ENCODE measurements at places on chromosomes 5 and 9.

DNA sequence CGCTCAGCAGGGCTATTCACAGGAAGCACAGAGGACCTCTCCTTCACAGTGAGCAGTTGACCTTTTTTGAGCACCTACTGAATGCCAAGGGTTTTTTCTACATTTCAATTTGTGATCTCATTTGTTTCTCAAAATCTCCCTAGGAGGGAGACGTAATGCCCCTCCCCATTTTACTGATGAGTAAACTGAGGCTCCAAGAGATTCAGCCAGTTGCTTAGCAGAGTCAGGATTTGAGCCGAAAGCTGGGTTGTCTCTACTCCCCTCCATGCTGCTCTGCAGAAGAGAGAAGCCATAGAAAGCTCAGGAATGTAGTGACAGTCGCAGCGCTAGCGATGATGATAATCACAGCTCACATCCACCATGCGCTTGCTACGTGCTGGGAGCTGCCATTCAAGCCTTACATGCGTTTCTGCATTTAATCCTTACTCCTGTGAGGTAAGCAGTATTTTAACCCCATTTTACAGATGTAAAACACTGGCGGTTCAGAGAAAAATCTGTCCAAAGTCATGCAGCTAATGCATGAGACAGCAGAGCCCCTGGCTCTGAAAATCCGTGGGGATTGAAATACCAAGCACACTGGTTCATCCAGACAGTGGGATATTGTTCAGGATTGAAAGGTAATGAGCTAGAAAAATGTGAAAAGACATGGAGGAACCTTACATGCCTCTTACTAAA is 33.8 kb downstream of the ERGIC1 start:
- DNase-seq: no peak

DNA sequence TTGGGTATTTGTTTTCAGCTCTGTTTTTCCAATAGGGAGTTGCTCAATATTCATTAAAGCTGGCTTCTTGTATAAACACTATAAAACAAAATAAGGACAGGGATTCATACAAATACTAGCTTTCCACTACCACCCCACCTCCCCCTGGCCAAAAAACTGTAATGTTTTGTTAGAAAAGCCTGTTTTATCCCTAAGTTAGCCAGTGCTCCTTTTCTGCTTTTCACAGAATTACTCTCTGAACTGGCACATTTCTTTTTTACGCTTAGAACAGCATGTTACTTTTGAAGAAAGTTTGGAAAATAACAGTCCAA is 147.4 kb upstream of the DMRT1 start:
- DNase-seq: no peak

- no peak for DNase-seq
Measured at GRCh38 chr5:124895236-124895635, 148.8 kb upstream of the ZNF608 start.

DNA sequence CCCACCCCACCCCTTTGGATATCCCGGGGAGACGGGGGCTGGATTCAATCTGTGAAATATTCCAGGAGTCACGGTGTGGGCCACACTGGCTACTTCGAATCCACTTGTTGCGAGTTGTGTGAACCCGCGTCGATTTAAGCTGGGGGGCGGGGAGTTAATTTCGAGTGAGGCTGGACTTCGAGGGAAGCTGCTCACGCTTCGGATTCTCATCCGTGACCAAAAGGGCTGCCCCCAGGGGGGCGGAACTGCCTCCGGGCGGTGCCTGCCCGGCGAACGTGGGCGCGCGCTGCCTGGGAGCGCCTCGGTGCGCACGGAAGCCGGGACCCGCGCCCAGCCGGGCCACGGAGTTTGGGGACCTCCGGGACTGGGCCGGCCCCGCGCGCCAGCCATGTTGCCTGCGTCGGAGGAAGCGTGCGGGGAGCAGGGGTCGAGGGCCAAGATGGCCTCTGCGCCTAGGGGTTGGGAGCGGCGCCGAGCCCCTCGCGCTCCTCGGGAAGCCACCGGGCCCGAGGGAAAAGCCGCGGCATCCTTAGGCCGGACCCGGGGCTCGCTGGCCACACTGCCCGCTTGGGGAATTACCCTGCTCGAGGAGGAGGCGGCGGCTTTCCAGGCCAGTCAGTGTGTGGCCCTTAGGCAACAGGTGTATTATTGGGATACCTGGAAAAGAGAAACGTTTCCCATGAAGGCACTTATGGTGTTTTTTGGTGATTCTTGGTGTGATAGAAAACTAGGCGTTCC is 975 bp downstream of the OCLN start:
- no peak for DNase-seq

GRCh38 chr5:111469903-111470302 is 42.4 kb downstream of the STARD4 start:
- no peak for DNase-seq

DNA sequence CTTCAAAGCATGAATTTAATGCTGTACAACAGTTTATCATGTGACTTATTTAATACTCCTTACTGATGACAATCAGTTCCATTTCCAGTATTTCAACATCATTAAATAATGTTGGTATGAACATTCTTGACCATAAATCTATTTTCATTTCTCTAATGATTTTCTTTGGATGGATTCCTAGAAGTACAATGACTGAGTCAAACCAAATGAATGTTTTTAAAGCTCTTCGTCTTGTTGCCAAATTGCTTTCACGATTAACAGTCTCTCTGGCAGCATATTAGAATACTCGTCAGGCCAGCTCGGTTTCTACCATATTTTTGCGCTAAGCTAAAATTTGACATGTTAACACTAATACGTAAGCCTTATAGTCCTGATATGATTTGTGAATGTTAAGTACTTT is 197.0 kb downstream of the TRPM3 start:
- DNase-seq: no peak
